ENCODE measurements at places on chromosomes 1 and 21.

DNA sequence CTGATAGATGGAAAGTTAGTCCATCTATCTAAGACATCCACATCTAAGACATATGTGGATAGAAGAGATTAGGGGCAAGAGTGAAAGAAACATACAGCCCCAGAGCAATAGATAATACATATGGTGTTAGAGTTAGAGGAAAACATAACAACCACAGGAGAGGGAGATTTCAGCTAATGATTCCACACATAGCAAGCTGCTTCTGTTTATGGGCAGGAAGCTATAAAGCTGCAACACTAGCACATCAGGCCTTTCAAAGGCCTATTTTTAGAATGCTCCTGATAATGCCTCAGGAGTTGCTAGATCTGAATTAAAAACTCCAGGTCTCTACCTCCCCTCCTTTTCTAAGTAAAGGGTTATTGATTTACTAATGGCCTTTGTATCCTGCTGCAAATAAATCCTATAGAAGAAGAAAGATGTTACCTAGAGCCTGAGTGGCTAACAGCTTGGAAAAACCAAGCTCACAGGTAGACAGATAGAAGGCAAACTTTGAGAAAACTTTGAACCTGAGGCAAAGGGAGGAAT, 36.1 kb downstream of the BRINP2 start:
- no peak for DNase-seq

GRCh38 chr1:6162773-6163172, 17.3 kb downstream of the CHD5 start:
- DNase-seq, result no peak

DNA sequence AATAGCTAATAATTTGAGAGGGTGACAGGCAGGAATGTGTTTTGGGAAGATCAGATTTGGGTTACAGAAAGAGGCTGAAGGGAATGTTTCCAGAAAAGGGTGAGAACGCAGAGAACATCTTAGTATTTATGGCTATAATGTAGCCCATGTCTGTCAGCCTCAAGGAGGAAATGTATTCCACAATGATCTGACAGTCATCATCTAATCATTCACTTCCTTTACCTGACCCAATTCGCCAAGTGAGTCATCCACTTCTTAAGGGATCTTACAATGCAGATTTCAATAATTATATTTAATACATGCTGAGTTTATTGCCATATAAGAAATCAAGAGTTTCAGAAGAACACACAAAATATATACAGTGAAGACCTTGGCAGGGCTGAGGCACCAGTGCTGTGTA, 10.8 kb downstream of the TRIM45 start:
- DNase-seq, result no peak

DNA sequence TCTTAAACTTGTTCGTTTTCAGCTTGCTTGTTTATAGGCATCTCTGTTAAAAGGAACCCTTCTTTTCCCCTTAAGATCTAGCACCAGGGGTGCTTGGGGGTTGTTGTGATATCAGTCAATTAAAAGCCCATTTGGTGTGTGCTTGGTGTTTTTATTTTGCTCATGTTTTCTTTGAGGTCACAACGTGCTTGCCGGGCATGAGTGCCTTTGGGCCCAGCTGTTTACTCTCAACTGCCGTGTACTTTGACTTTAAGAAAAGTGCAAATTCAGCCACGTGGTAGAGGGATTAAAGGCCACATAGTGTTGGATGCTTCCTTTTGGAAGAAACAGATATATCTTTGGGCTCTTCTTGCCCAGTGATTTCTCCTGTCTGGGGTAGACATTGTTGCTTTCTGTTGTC, 10.5 kb downstream of the ARID1A start:
- DNase-seq, result no peak

GRCh38 chr21:46605767-46606426, 1.0 kb upstream of the S100B start:
- DNase-seq, result peak; percentile 19

DNA sequence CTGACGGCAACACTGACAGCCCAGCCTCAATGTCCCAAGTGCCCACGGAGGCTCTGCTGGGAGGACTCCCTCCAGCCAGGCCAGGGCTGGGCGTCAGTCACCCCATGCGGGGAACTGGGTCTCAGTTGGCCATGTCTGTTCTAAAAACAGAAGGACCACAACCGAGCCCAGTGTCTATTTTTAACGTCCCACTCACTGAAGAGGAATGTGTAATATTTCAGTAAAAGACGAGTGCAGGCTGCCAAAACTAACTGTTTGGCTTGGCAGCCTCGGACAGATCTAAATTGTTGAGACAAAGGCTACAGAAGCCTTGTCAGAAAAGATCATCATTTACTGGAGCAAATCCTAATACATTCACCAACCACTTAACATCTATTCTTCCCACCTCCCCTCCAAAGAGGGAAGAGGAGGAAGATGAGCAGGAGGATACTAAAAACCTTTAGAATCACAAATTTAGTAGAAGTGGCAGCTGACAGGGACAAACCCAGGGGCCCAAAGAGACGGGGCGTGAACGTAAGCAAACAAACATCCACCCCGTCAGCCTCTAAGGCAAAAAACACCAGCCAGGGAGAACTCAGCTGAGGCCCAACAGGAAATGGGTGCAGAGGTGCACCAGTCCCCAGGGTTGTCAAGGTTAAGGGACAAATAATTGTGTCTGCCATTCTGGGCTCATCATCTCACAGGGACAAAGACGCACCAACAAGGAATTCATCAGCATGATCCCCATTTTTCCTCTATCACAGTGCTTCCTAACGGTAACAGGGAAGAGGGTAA, 18.7 kb downstream of the C1orf198 start:
- no peak for DNase-seq

DNA sequence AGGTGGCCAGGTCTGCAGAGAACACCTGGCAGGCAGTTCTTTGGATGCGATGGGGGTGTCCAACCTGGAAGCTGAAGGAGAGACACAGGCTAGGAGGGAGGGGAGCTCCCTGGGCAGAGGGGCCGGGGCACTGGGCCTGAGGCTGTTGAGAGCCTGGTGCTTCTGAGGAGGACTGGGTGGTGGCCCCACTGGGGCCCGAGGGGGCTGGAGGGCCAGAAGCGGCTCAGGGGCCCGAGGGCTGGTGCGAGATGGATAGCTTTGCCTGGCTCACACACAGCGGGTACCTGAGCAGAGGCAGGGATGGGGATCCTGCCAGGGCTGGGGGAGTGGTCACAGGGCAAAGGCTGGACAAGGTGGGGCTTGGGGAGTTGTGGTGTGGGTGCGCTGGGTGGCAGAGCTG, 37.2 kb downstream of the PRDM16 start:
- no peak for DNase-seq
